Activated CD4-positive, alpha-beta memory T cell treated with anti-CD3 and anti-CD28 coated beads, Interleukin-2, amount 10 ng/mL, durations not matched to agents 7 days and 5 days (primary cell): ENCODE measurements at places on chromosomes 4 and X. TPM values are rescaled to one million over a fixed set of nuclear protein-coding genes. Genes with fewer than 3 reads are reported as not detected.

The C4orf46 gene
- 19.7 TPM for total RNA-seq

The TRO gene
- 1.5 TPM for total RNA-seq

The CT45A3 gene
- total RNA-seq = not detected

The CDX4 gene
- total RNA-seq = not detected

The CLDN22 gene
- not detected for total RNA-seq

The RHOXF1 gene
- total RNA-seq = not detected

The CRMP1 gene
- total RNA-seq = 0.30 TPM

The ODAPH gene
- 3.5 TPM for total RNA-seq

The NKX6-1 gene
- not detected for total RNA-seq

The F11 gene
- total RNA-seq = not detected

The OTC gene
- total RNA-seq = not detected

- H3K4me1 ChIP-seq = peaks cover 4% of the 10 kb centered on the region
- H3K4me3 ChIP-seq = no peak overlapping the region
- no peak for DNase-seq
- H3K27ac ChIP-seq = no peak overlapping the region
- no peaks in the 10 kb centered on the region for H3K27me3 ChIP-seq
- H3K36me3 ChIP-seq = no peaks in the 10 kb centered on the region
Measured at GRCh38 chr4:151745481-151746231, 15.2 kb downstream of the GATB start.

DNA sequence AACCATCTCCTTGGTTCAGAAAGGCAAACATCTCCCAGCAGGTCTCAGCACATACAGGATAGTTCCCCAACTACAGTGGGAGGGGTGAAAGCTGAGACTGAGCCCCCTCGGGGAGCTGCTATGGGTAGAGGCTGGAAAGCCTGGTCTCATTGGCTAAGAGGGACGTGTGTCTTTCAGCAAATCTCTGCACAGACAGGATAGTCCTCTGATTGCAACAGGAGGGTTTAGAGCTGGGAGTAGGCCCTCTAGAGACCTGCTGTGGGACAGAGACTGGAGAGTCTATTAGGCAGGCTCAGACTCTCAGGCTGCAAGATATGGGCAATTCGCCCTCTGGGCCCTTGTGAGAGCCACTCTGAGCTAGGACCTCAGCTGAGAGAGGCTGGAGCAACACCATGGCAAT lies 271.6 kb upstream of the GALNT7 start:
- H3K4me3 ChIP-seq = no peak overlapping the region
- no peak for DNase-seq
- no peak overlapping the region for H3K27ac ChIP-seq

DNA sequence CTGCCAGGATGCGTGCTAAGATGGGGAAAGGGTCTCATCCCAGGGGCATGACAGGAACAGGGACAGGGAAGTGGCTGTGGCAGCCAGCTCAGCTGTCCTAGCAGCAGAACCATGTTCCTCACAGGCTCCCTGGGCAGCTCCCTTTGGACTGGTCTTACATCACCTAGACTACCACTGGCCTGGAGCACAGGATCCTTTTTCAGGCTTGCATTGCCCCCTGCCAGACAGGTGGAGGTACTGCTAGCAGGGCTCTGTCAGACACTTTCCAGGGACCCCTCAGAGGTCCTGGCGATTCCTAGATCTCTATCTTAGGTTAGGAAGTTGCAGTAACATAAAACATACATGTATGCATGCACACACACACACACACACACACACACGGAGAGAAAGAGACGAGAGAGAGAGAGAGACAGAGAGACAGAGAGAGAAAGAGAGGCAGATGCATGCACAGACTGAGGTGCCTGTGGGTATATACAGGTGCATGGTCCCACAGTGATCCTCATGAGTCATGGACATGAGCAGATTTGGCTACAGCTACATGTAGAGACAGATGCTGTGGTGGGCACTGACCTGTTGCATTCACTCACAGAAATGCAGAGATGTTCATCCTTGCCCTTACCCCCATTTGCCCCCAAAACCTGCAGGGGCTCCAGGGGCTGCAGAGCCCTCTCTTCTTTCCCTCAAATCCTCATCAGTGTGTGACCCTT lies 63.6 kb downstream of the STARD8 start:
- no peak overlapping the region for H3K27ac ChIP-seq
- H3K4me1 ChIP-seq = no peaks in the 10 kb centered on the region
- H3K27me3 ChIP-seq = no peaks in the 10 kb centered on the region
- H3K4me3 ChIP-seq = no peak overlapping the region
- no peaks in the 10 kb centered on the region for H3K36me3 ChIP-seq

DNA sequence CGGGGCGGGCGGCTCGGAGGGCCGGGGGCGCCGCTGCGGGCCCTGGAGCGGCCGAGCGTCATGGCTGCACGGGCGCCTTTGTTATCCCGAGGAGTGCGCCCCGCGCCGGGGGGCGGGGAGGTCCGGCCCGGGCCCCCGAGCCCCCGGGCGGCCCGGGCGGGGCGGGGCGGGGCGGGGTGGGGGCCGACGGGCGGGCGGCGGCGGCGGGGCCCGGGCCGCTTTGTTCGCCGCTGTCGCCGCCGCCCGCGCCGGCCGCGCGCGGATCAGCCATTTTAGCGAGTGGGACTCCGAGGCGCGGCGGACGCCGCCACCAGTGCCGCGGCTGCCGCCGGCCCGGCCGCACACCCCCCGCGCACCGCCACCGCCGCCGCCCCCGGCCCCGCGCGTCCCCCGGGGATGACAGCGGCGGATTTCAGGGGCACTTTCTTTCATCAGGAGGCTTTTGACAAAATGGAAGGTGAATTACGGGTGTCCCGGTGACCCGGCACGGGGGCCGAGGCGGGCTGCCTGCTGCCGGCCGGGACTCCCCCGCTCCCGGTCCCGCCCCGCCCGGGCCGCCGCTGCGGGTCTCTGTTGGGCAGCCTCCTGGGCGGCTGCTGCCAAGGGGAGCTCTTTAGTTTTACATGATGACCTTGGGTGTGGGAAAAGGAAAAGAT lies 1.2 kb downstream of the HMGB3 start:
- peaks cover 22% of the 10 kb centered on the region for H3K36me3 ChIP-seq
- DNase-seq = no peak
- peaks cover 19% of the 10 kb centered on the region for H3K4me1 ChIP-seq
- peak overlapping the region; percentile 79 for H3K4me3 ChIP-seq
- H3K27me3 ChIP-seq = no peaks in the 10 kb centered on the region
- H3K27ac ChIP-seq = peak overlapping the region; percentile 61

- peak overlapping the region; percentile 89 for H3K27ac ChIP-seq
- peaks cover 51% of the 10 kb centered on the region for H3K4me1 ChIP-seq
- no peaks in the 10 kb centered on the region for H3K27me3 ChIP-seq
- peak overlapping the region; percentile 49 for H3K4me3 ChIP-seq
- DNase-seq = peak; percentile 52
Measured at GRCh38 chrX:30713061-30713525, 59.9 kb downstream of the GK start.

DNA sequence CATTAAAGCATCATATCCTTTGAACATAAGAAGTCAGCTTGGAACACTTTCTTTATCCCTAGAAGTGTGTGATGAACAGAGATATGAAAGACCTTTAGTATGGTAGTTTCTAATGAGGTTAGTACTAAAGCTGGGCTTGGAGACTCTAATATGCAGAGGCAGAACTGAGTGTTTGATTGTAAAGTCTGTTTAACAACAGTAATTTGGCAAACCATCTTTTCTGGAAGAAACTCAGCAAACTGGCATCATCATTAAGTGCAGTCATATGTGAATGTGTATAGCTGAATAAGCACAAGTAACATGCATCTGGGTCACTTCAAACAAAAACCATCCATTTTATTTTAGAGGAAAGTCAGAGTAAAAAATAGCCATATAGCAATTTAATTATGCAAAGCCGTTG lies 385.9 kb upstream of the MAD2L1 start:
- no peak for DNase-seq
- H3K27ac ChIP-seq = no peak overlapping the region
- H3K4me1 ChIP-seq = no peaks in the 10 kb centered on the region
- H3K36me3 ChIP-seq = no peaks in the 10 kb centered on the region
- H3K4me3 ChIP-seq = no peak overlapping the region

DNA sequence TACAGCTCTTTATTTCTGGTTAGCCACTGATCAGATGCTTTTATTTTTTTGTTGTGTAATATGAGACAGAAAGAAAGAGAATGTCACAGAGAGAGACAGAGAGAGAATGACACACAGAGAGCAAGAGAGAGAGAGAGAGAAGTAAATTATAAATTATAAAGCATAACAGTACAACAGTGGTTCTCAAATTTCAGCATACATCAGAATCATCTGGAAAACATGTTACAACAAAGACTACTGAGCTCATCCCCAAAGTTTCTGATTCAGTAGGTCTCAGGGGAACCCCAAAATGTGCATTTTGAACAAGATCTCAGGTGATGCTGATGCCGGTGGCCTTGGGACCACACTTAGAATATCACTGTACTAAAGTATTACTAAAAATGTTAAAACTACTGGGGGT lies 245.8 kb upstream of the DIAPH2 start:
- H3K4me3 ChIP-seq = no peak overlapping the region
- H3K36me3 ChIP-seq = no peaks in the 10 kb centered on the region
- H3K27me3 ChIP-seq = no peaks in the 10 kb centered on the region
- H3K4me1 ChIP-seq = no peaks in the 10 kb centered on the region

DNA sequence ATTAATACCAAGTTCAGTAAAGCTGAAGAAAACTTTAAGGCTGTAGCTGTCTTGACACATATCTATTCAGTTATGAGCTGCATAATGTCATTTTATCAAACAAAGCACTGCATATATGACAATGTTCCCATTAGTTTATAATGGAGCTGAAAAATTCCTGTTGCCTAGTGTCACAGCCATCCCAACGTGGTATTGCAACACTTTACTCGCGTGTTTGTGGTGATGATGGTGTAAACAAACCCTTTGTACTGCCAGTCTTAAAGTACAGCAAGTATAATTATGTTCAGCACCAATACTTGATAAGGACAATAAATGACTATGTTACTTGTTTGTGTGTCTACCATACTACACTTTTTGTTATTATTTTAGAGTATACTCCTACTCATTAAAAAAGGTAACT lies 1415.6 kb upstream of the PCDH7 start:
- H3K4me3 ChIP-seq = no peak overlapping the region
- no peak for DNase-seq
- no peaks in the 10 kb centered on the region for H3K4me1 ChIP-seq
- no peak overlapping the region for H3K27ac ChIP-seq

DNA sequence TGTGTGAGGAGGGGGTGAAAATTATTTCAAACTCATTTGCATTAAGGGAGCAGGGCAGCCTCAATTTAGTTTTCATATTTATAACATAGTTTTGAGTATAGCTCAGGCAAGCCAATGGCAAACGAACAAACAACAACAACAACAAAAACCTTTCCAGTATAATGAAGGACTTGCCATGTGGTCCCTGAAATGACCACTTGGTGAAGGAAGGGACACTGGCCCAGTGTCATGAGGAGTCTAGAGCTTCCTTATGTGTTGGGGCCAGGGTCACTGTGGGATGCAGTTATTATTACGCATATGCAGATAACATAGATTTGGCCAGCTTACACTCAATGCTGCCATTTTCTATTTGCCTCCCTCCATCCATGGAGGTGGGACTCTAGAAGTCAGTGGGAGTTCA lies 23.3 kb downstream of the NKX3-2 start:
- no peak overlapping the region for H3K4me3 ChIP-seq
- peaks cover 3% of the 10 kb centered on the region for H3K4me1 ChIP-seq
- peaks cover 7% of the 10 kb centered on the region for H3K36me3 ChIP-seq

GRCh38 chr4:110615353-110616237 lies 7.3 kb downstream of the PITX2 start:
- H3K27me3 ChIP-seq = peaks cover 89% of the 10 kb centered on the region
- H3K4me3 ChIP-seq = no peak overlapping the region
- peaks cover 8% of the 10 kb centered on the region for H3K4me1 ChIP-seq
- no peak for DNase-seq
- no peak overlapping the region for H3K27ac ChIP-seq
- H3K36me3 ChIP-seq = peaks cover 13% of the 10 kb centered on the region

DNA sequence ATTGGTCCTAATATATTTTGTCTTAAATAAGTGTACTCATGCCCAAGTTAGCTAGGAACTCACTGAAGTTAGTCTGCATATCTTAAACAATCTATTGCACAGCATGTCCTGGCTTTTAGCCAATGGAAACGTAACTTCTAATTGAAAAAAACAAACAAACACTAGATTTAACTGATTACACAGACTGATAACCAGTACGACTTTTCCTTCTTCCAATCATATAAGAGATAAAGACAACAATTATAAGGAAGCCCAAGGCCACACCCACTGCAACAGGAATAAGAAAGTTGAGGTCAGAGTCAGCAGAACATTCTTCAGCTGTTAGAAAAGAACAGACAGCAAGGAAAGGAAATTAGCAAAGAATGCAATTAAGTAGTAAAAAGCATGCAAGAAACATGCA lies 40.8 kb downstream of the LAMP2 start:
- H3K27ac ChIP-seq = no peak overlapping the region
- H3K27me3 ChIP-seq = no peaks in the 10 kb centered on the region
- H3K4me1 ChIP-seq = peaks cover 12% of the 10 kb centered on the region

- DNase-seq = no peak
- no peaks in the 10 kb centered on the region for H3K4me1 ChIP-seq
- H3K27ac ChIP-seq = no peak overlapping the region
- H3K4me3 ChIP-seq = no peak overlapping the region
Measured at GRCh38 chr4:116926631-116927295, 158.6 kb downstream of the TRAM1L1 start.

DNA sequence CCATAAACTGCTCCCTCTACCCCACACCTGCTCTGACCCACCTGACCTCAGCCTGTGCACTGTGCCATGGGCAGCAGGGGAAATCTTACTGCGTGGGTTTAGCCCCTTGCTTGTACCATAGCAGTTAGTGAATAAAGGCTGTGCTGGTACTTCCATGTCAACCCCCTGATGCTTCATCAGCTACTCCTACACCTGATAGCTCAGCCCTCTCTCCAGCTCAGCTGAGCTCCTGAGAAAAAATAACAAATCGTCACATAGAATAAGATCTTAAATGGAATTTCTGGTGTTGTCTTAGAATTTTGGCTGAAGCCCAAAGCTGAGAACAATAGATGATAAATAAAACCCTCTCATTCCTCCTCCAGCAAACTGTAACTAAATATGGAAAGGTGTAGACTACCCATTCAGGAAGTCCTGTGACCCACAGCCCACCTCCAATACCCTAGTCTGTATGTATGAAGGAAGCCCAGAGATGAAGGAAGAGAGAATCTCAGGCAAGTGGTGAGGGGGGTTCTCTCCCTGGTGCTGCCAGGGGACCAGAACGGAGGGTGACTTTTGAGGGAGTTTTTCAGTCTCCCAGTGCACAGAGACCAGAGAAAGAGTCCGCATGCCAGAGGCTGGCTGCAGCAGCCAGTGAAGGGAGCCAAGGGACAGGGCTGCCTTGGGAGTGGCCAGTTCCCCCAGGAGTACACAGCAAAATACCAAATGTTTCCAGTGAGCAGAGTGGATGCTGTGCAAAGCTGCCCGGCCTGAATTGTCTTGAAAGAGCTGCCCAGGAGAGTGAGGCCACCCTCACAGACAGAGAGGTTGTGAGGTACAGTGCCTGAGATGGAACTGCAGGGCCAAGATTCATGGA lies 227.3 kb downstream of the QDPR start:
- DNase-seq = no peak
- H3K27me3 ChIP-seq = no peaks in the 10 kb centered on the region
- H3K27ac ChIP-seq = no peak overlapping the region

- no peak for DNase-seq
- H3K4me3 ChIP-seq = peak overlapping the region; percentile 32
- H3K27me3 ChIP-seq = no peaks in the 10 kb centered on the region
- peak overlapping the region; percentile 74 for H3K27ac ChIP-seq
Measured at GRCh38 chrX:46713672-46714490, 45.0 kb downstream of the SLC9A7 start.

- H3K27me3 ChIP-seq = peaks cover 57% of the 10 kb centered on the region
- H3K27ac ChIP-seq = no peak overlapping the region
- peak overlapping the region; percentile 14 for H3K4me3 ChIP-seq
- no peak for DNase-seq
- peaks cover 38% of the 10 kb centered on the region for H3K4me1 ChIP-seq
Measured at GRCh38 chr4:190019023-190019858, 7.8 kb downstream of the FRG2 start.
